ENCODE measurements at places on chromosomes 1 and 21.
A peak's percentile ranks its signal among the peaks of the same experiment; 100 is the strongest.

GRCh38 chr1:213414911-213415310, 363.9 kb downstream of the RPS6KC1 start:
- peak; percentile 30 for DNase-seq

GRCh38 chr1:58929671-58930325, 146.0 kb upstream of the JUN start:
- DNase-seq, result peak; percentile 68

GRCh38 chr1:36950604-36951291, 83.6 kb downstream of the GRIK3 start:
- no peak for DNase-seq

- no peak for DNase-seq
Measured at GRCh38 chr1:162631546-162632191, 595 bp upstream of the DDR2 start.

DNA sequence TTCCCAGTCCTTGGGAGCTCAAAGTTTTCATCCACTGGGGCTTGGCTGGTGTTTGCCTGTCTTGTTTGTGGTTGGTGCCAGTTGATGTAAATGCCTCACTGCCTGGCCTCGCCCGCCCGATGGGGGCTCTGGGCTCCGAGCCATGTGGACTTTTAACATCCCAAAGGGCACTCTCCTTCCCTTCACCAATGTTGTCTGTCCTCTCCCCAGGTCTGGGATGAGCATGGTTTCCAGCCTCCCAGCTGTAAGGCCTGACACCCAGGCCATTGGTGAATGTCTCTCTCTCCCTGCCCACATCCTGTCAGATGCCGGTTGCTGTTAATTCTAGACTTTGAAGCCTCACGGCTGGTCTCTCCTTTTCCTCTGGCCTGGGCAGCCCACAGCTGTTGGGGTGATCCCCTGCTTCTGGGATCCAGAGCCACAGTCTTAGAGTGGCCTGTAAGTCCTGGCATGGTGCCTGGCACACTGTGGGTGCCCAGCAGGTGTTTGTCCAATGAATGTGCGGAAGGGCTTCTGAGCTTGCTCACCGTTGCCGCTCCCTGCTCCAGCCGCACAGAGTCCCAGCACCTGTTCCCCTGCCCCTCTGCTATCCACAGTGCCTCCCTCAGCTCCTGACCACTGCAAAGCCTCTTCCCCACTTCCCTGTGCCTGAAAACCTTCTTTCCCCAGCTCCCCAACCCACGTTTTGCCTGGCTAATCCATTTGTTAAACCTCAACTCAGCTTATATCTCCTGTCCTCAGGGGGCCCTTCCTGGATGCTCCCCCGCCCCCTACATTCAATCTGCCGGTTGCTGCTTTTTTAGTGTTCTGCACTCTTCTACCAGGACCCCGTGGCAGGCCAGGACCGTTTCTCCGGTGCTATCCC, 3.3 kb upstream of the C1orf174 start:
- peak; percentile 35 for DNase-seq

DNA sequence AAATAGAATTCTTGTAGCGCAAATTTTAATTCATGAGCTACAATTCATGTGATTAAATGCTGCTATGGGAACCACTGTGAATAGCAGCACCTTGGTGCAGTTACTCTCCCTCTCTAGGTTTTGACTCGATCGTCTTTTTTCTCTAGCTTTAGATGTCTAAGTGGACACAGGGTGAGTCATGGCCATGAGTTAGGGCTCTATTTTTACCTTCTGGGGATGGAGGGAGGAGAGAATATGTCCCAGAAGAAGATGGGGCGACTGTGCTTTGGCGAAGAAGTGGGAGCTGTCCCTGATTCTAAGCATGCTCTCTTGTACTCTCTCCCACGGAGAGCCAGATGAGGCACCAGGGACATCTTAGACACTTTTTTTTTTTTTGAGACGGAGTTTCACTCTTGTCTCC, 1.6 kb upstream of the OR2B11 start:
- DNase-seq, result no peak

GRCh38 chr1:1353389-1354151, 4.4 kb upstream of the DVL1 start:
- DNase-seq, result no peak

GRCh38 chr1:225343618-225344017, 84.2 kb downstream of the LBR start:
- DNase-seq, result peak; percentile 25

DNA sequence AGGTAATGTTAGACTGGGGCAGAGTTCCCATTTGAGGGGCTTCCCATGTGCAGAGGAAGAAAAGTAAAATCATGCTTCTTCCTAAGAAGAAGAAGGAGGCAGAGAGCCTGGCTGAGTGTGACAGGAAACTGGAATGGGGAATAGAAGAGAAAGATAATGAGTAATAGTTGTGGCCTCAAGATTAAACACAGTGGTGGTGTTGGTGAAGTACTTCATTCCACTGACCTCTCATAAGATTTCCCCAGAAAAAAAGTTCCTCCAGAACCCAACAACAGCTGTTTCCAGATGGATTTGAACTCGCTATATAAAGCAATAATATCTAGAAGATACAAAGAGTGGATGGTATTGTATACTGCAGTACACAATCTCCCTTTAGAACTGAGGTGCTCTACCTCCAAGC, 13.0 kb downstream of the RGS1 start:
- DNase-seq, result no peak

GRCh38 chr1:39332828-39333227, 128.3 kb downstream of the MACF1 start:
- DNase-seq, result no peak

GRCh38 chr1:76659171-76659940, 207.9 kb upstream of the ST6GALNAC5 start:
- peak; percentile 41 for DNase-seq

- DNase-seq, result peak; percentile 77
Measured at GRCh38 chr1:23384312-23385058, 14.8 kb upstream of the ZNF436 start.

GRCh38 chr1:182249201-182249676, 142.4 kb downstream of the GLUL start:
- no peak for DNase-seq
